Psoas muscle (tissue), 8 donors: ENCODE measurements at places on chromosomes 16 and 17. TPM values are rescaled to one million over a fixed set of nuclear protein-coding genes. Genes with fewer than 3 reads are reported as not detected.

GRCh38 chr17:66517336-66518009 is 215.1 kb downstream of the PRKCA start:
- DNase-seq = no peak
- no peaks in the 10 kb centered on the region for H3K27me3 ChIP-seq
- peak overlapping the region; percentile 27 for H3K27ac ChIP-seq
- H3K4me1 ChIP-seq = peaks cover 13% of the 10 kb centered on the region

GRCh38 chr17:5544115-5544514 is 40.2 kb downstream of the NLRP1 start:
- H3K27ac ChIP-seq = no peak overlapping the region
- H3K27me3 ChIP-seq = no peaks in the 10 kb centered on the region
- DNase-seq = no peak
- no peak overlapping the region for H3K4me3 ChIP-seq
- peaks cover 26% of the 10 kb centered on the region for H3K36me3 ChIP-seq

DNA sequence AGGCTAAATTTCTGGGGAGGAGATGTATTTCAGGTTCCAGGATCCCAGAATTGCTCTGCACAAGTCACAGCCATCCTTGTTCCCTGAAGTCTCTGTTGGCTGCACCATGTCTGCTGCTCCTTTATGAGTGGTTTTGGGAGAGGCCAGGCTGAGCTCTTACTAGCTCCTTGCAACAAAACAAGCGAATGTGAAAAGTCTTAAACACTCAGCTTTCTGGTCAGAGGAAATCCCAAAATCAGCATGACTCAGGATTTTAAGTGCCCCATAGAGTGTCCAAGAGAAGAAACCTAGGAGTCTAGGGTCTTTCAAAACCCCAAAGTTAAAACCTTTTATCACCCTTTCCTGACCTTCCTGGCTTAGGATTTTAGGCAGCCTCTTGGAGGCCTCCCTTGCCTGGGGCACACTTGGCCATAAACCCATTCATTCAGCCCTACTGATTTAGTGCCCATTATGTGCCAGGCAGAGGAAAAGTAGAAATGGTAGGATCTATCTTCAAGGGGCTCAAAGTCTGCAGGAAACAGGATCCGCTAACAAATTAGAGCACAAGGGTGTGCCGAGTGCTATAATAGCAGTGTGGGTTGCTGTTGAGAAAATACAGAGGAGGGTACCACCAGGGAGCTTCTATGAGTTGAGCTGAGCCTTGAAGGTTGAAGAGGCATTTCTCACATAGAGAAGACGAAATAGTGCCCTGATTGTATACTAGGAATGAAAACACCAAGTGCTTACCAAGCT is 36.9 kb downstream of the SOST start:
- peaks cover 6% of the 10 kb centered on the region for H3K4me1 ChIP-seq
- no peaks in the 10 kb centered on the region for H3K27me3 ChIP-seq
- no peaks in the 10 kb centered on the region for H3K36me3 ChIP-seq
- no peak overlapping the region for H3K27ac ChIP-seq

DNA sequence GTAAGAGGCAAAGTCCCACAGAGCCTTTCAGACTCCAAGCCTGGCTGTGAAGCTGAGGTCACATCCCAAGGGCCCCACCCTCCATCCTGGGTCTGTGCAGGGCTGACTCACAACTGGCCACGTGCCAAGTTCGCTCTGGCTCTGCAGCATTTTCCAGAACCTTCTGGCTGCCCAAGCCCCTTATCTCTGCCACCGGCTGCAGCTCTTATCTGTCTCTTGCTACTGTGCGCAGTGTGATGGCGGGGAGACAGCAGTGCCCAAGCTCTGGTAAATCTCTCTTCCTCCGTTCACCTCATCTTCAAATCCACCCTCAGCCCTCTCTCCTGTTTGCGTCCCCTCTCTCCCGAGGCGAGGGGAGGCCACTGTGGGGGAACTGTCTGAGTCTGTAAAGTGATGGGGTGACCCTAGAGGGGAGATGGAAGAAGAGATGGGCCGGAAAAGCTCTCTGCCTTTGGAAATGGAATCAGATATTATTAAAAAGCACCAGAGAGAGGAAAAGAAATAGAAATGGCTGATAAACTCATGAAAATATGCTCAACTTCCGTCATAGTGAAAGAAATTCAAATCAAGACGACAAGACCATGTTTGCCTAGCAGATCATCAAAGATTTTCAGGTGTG is 162.7 kb upstream of the CDC42EP4 start:
- H3K4me1 ChIP-seq = no peaks in the 10 kb centered on the region
- no peak overlapping the region for H3K27ac ChIP-seq
- no peak overlapping the region for H3K4me3 ChIP-seq
- no peaks in the 10 kb centered on the region for H3K27me3 ChIP-seq
- H3K36me3 ChIP-seq = no peaks in the 10 kb centered on the region

GRCh38 chr16:73043828-73044467 is 4.0 kb downstream of the ZFHX3 start:
- H3K4me1 ChIP-seq = peaks cover 79% of the 10 kb centered on the region
- H3K4me3 ChIP-seq = peak overlapping the region; percentile 37
- H3K27ac ChIP-seq = peak overlapping the region; percentile 72
- peak; percentile 69 for DNase-seq
- no peaks in the 10 kb centered on the region for H3K27me3 ChIP-seq

Gene ARHGAP44
- total RNA-seq = 1.8 TPM

DNA sequence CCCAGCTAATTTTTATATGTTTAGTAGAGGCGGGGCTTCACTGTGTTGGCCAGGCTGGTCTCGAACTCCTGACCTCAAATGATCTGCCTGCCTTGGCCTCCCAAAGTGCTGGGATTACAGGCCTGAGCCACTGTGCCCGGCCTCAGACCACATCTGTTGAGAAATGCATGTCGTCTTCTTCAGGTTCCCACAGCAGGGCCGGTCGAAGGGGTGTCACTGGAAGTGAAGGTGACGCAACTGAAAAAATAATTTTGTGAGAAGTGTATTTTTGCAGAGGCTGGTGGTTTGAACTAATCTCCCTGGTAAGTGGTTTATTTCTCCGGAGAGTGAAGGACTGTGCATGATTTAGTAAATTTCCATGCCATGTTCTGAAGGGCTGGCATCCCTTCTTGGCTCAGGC is 33.4 kb upstream of the IL34 start:
- H3K27me3 ChIP-seq = no peaks in the 10 kb centered on the region
- no peak overlapping the region for H3K27ac ChIP-seq
- peaks cover 13% of the 10 kb centered on the region for H3K4me1 ChIP-seq
- no peak overlapping the region for H3K4me3 ChIP-seq

GRCh38 chr17:47789611-47790561 is 31.7 kb downstream of the OSBPL7 start:
- peaks cover 4% of the 10 kb centered on the region for H3K4me1 ChIP-seq
- H3K27me3 ChIP-seq = peaks cover 15% of the 10 kb centered on the region
- H3K27ac ChIP-seq = no peak overlapping the region
- H3K36me3 ChIP-seq = no peaks in the 10 kb centered on the region
- peak overlapping the region; percentile 61 for H3K4me3 ChIP-seq
- DNase-seq = peak; percentile 53

DNA sequence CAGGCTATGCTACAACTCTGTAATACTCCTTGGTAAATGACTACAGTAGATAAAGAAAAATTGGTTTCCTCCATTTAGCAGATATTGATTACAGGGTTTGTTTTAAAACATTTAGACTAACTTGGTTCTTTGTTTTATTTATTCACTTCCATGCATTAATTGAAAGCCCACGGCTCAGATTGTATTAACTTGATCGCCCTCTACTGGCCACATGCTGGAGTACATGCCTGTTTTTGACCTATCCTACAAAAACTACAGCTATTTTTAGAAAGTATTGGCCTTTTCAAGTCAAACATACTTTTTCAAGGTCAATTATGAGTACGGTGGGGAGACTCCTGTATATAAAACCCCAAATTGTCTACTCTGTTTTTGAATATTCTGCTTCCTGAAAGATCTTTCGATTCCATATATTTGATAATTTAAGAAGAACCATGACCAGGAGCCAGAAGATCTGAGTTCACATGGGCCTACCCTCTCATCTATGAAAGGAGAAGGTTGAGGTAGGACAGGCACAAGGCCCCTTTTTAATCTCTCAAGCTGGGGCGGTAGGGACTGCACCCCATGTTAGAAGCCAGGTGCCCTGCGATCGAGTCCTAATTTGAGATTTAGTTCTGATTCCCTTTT is 51.8 kb downstream of the CA10 start:
- no peaks in the 10 kb centered on the region for H3K27me3 ChIP-seq
- H3K4me3 ChIP-seq = no peak overlapping the region
- H3K4me1 ChIP-seq = no peaks in the 10 kb centered on the region
- no peak overlapping the region for H3K27ac ChIP-seq
- no peak for DNase-seq

DNA sequence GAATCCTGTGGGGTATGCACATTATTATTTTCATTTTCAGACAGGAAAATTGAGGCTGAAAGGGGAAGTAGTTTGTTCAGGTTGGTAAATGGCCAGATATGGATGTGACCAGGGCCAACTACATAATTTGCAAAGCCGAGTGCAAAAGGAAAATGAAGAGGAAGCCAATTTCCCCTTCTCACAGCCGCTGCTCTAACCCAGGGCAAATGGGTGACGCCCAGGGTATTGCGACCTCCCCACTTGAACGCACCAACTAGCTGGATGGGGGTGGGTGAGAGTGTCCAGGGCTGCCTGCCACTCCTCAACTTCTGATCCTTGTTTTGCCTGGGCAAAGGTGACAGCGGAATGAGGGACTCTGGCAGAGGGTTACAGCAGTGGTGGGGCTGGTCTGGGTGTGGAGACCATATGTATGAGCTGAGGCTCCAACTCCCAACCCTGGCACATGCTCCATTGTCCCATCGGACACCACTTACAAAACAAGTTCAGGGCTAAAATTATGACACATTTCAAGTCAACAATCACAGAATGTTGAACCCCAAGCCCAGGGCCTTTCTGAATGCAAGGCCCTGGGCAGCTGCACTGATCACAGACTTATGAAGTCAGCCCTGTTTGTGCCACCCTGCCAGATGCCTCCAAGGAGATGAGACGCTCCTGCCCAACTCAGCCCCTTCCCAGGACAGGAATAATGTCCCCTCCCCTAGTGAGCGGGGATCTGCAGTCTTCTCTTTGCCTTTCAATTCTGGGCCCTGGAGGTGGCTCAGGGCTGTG is 1.7 kb downstream of the ANKRD40CL start:
- peak; percentile 54 for DNase-seq
- no peaks in the 10 kb centered on the region for H3K4me1 ChIP-seq
- no peaks in the 10 kb centered on the region for H3K36me3 ChIP-seq
- no peak overlapping the region for H3K27ac ChIP-seq
- no peak overlapping the region for H3K4me3 ChIP-seq

- H3K27me3 ChIP-seq = no peaks in the 10 kb centered on the region
- no peaks in the 10 kb centered on the region for H3K36me3 ChIP-seq
- H3K4me1 ChIP-seq = no peaks in the 10 kb centered on the region
- no peak overlapping the region for H3K27ac ChIP-seq
Measured at GRCh38 chr17:77528516-77529327, 388.0 kb downstream of the SEC14L1 start.

Gene ATP2A1
- total RNA-seq = 639 TPM

DNA sequence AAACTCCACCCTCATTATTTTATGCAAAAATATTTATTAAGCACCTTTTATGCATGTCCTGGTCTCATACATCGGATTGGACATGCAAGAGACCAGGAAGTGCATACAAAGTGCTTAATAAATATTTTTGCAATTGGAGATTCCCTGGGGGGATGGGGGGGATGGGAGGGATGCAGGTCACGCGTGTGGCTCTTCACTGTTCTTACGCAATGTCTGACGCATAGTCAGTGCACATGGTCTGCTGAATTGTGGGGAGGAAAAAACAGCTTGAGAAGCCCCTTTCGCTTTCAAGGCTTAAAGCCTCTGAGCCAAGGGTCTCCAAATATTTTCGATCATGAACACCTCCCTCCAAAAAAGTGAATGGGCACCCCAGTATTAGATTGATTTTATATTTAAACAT is 96.7 kb upstream of the XYLT1 start:
- no peaks in the 10 kb centered on the region for H3K27me3 ChIP-seq
- H3K27ac ChIP-seq = no peak overlapping the region
- DNase-seq = no peak
- no peaks in the 10 kb centered on the region for H3K36me3 ChIP-seq
- H3K4me1 ChIP-seq = no peaks in the 10 kb centered on the region

Gene PROCA1
- 0.21 TPM for total RNA-seq

Gene CHST4
- not detected for total RNA-seq

GRCh38 chr17:73111386-73111785 is 18.9 kb upstream of the SLC39A11 start:
- no peak overlapping the region for H3K27ac ChIP-seq
- no peaks in the 10 kb centered on the region for H3K4me1 ChIP-seq
- H3K27me3 ChIP-seq = no peaks in the 10 kb centered on the region
- H3K36me3 ChIP-seq = no peaks in the 10 kb centered on the region
- no peak overlapping the region for H3K4me3 ChIP-seq

- no peak for DNase-seq
- no peaks in the 10 kb centered on the region for H3K36me3 ChIP-seq
- no peaks in the 10 kb centered on the region for H3K27me3 ChIP-seq
- no peak overlapping the region for H3K4me3 ChIP-seq
- H3K4me1 ChIP-seq = no peaks in the 10 kb centered on the region
- no peak overlapping the region for H3K27ac ChIP-seq
Measured at GRCh38 chr16:79839466-79840341, 239.2 kb upstream of the MAF start.

- no peak overlapping the region for H3K27ac ChIP-seq
- H3K36me3 ChIP-seq = no peaks in the 10 kb centered on the region
- DNase-seq = no peak
- no peaks in the 10 kb centered on the region for H3K4me1 ChIP-seq
Measured at GRCh38 chr17:47246120-47246519, 7.5 kb upstream of the ITGB3 start.

GRCh38 chr17:48295362-48296288 is 134.4 kb downstream of the SKAP1 start:
- DNase-seq = no peak
- no peak overlapping the region for H3K4me3 ChIP-seq
- no peaks in the 10 kb centered on the region for H3K27me3 ChIP-seq
- peak overlapping the region; percentile 19 for H3K27ac ChIP-seq
- peaks cover 10% of the 10 kb centered on the region for H3K4me1 ChIP-seq

GRCh38 chr17:9498490-9498889 is 77.1 kb downstream of the STX8 start:
- DNase-seq = no peak
- H3K4me1 ChIP-seq = no peaks in the 10 kb centered on the region
- no peak overlapping the region for H3K27ac ChIP-seq
- no peak overlapping the region for H3K4me3 ChIP-seq
- H3K36me3 ChIP-seq = no peaks in the 10 kb centered on the region
- H3K27me3 ChIP-seq = no peaks in the 10 kb centered on the region

Gene CCDC200
- not detected for total RNA-seq
